ENCODE measurements at places on chromosomes 13 and 19.

DNA sequence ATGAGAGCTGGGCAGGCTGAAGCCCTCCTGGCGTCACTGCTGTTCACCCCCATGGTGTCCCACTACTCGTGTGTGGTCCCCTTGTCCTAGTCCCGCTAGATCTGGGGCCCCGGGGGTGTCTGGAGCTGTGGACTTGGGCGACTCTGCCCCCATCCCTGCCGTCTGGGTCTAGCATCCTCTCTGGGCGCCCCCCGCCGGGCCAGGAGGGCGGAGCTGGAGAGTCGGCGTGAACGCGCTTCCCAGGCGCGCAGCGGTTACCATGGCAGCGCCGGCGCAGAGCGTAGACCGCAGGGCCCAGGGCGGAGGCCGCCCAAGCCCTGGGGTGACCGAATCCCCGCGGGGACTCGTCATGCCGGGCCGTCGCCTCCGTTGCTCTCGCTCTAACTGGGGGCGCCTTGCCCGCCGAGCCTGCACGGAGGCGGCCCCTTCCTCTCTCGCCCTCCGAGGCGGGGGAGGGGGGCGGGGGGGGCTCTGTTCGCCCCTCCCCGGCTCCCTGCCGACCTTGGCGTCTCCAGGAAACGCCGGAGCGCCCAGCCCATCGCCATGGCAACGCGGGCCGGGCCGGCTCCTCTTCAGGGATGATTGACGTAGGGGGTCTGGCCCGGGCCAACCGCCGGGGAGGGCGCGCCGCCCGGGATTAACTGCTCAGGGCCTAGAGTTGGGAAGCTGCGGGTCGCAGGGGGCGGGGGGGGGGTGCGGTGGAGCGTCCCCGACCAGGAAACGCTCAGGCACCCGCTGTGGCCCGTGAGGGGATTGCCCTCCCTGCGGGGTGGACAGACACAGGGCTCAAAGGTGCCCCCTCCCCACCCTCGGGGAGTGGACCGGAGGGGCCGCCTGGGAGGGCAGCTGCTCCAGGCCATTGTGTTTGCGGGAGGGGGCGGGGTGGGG is 8.9 kb downstream of the ISYNA1 start:
- H3K4me3 ChIP-seq, result peak overlapping the region; percentile 47
- H3K27me3 ChIP-seq, result no peaks in the 10 kb centered on the region
- peak; percentile 87 for DNase-seq
- H3K27ac ChIP-seq, result peak overlapping the region; percentile 84
- H3K36me3 ChIP-seq, result no peaks in the 10 kb centered on the region

DNA sequence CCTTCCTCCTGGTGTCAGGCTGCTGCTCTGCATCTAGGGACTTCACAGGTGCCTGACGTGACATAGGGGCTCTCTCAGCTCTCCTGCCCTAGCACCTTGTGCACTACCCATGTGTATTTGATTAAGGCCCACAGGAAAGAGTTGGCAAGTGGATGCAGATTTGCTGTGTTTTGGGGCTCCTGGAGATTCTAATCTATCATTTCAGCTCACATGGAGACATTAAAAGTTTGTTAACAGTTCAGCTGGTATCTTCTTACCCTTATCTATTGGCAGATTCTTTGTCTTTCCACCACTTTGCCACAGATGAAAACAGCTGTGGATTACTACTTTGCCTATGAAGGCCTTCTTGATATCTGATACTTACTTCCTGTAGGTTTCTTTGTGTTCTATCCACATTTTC is 41.9 kb downstream of the WASF3 start:
- no peak for DNase-seq
- no peaks in the 10 kb centered on the region for H3K36me3 ChIP-seq
- H3K4me3 ChIP-seq, result no peak overlapping the region
- no peak overlapping the region for H3K27ac ChIP-seq
- no peaks in the 10 kb centered on the region for H3K4me1 ChIP-seq

DNA sequence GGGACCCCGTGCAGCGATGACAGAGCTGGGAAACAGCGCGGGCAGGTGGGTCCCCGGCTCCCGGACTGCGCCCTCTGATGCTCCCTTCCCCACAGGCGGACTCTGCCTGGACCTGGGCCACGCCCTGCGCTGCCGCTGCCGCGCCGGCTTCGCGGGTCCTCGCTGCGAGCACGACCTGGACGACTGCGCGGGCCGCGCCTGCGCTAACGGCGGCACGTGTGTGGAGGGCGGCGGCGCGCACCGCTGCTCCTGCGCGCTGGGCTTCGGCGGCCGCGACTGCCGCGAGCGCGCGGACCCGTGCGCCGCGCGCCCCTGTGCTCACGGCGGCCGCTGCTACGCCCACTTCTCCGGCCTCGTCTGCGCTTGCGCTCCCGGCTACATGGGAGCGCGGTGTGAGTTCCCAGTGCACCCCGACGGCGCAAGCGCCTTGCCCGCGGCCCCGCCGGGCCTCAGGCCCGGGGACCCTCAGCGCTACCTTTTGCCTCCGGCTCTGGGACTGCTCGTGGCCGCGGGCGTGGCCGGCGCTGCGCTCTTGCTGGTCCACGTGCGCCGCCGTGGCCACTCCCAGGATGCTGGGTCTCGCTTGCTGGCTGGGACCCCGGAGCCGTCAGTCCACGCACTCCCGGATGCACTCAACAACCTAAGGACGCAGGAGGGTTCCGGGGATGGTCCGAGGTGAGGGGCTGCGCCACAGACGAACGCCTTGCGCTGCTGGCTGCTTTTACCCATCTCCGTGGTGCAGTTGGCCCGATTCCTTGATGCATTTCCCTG is 7.8 kb upstream of the SELENOV start:
- H3K27ac ChIP-seq, result no peak overlapping the region
- H3K27me3 ChIP-seq, result peaks cover 89% of the 10 kb centered on the region
- peaks cover 16% of the 10 kb centered on the region for H3K4me1 ChIP-seq
- DNase-seq, result no peak
- peak overlapping the region; percentile 14 for H3K4me3 ChIP-seq

DNA sequence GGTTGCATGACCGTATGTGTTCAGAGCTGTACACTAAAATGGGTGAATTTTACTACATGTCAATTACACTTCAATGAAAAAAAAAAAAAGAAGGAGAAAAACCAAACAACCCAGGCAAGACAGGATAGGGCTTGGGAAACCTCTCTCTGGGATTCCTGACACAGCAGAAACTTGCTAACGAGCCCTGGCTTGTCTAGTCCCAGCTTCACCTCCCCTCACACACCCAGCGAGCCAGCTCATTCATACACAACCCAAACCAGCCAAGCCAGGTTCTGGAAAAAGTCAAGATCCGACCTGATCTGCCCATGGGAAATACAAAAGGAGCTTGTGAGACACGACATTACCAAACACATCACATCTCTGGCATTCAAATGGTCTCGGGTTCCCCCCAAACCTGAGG is 3.7 kb upstream of the TECR start:
- H3K36me3 ChIP-seq, result no peaks in the 10 kb centered on the region
- H3K4me3 ChIP-seq, result no peak overlapping the region
- H3K27ac ChIP-seq, result no peak overlapping the region
- no peaks in the 10 kb centered on the region for H3K27me3 ChIP-seq
- peaks cover 10% of the 10 kb centered on the region for H3K4me1 ChIP-seq
- DNase-seq, result no peak

GRCh38 chr13:22812793-22813192 is 368.0 kb upstream of the SGCG start:
- no peak overlapping the region for H3K27ac ChIP-seq
- H3K4me1 ChIP-seq, result no peaks in the 10 kb centered on the region
- no peak for DNase-seq
- no peaks in the 10 kb centered on the region for H3K36me3 ChIP-seq
- no peaks in the 10 kb centered on the region for H3K27me3 ChIP-seq
- H3K4me3 ChIP-seq, result no peak overlapping the region

- no peak for DNase-seq
- H3K36me3 ChIP-seq, result no peaks in the 10 kb centered on the region
- no peak overlapping the region for H3K27ac ChIP-seq
- H3K4me1 ChIP-seq, result no peaks in the 10 kb centered on the region
Observed at GRCh38 chr13:48775804-48776203, 122.1 kb downstream of the CYSLTR2 start.

GRCh38 chr13:87080100-87080779 is 590.9 kb upstream of the SLITRK5 start:
- no peaks in the 10 kb centered on the region for H3K36me3 ChIP-seq
- no peak overlapping the region for H3K4me3 ChIP-seq
- no peak overlapping the region for H3K27ac ChIP-seq
- H3K27me3 ChIP-seq, result no peaks in the 10 kb centered on the region
- H3K4me1 ChIP-seq, result no peaks in the 10 kb centered on the region

Data from sigmoid colon (tissue), 7 donors.